ENCODE measurements at places on chromosomes 4 and X.

GRCh38 chr4:41718907-41719306 is 29.6 kb downstream of the PHOX2B start:
- DNase-seq, result no peak

DNA sequence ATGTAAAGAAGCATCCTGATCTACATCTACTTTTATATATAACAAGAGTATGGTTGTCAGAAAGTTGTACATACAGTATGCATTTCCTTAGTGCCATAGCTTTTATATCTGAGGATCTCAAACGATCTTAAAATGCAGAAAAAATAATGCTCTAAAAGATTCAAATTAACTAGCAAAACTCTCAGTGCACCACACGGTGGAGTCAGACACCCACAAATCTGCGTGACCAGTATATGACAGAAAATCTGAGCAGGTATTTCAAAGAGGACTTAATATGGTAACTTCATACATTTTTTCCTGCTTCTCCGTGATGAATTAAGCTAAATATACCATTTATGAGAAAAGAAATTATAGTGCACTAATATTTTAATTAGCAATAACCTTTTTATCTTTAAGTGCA is 803.0 kb downstream of the DMD start:
- no peak for DNase-seq

DNA sequence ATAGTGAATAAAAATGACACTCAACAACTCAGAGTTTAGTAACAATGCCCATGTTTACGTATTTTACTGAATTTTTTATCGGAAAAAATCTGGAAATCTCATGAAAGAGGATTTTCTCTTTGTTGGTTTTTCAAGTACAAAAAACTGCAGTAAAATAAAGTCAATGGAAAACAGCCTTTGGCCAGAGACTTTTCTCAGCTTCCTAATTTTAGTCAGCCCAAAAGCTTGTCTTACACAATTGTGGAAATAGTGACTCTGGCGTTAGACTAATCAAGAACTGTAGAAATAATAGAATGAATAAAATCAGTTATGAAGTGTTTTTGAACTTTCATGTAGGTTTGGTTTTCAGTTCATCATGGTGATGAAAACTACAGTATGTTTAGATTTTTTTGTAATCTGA is 234.7 kb downstream of the DKK2 start:
- DNase-seq, result no peak

- no peak for DNase-seq
Observed at GRCh38 chr4:1207157-1207470, 34.7 kb upstream of the SPON2 start.

GRCh38 chr4:15110120-15110571 is 107.9 kb downstream of the CPEB2 start:
- no peak for DNase-seq

- no peak for DNase-seq
Observed at GRCh38 chrX:140475025-140475424, 29.8 kb downstream of the SOX3 start.

- no peak for DNase-seq
Observed at GRCh38 chr4:108854786-108855185, 91.9 kb upstream of the ETNPPL start.

DNA sequence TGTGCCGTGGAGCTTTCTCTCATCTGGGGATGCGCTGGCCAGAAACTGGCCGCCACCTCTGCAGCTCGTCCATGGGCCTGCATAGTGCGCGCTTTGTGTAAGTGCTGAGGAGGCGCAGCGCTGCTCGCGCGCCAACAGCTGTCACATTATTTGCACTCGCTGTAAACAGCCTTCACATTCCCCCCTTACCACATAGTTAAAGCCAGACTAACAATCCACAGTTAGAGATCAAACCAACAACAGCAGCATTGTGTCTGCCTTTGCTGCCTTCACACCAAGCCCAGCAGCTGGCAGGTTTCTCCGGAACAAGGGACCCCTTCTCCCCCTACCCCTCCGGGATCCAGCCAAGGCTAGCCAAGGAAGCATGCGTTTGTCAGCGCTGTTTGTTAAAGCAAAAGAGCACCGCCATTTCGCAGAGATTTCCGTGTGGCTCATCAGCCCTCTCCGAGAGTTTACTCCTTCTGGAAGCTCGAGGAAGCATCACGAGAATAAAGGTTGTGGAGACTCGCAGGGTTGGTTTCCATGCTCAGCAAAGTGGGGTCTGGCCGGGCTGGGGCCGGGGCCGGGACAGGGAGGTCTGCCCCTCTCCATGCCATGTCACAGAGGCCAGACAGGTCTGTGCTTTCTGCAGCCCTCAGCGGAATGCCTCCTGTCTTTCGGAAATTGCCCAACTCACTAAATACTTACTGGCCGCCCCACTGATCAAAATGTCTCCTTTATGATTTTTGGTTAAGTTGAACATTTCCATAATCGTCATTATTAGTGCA is 11.0 kb downstream of the BCOR start:
- DNase-seq, result peak; percentile 36

DNA sequence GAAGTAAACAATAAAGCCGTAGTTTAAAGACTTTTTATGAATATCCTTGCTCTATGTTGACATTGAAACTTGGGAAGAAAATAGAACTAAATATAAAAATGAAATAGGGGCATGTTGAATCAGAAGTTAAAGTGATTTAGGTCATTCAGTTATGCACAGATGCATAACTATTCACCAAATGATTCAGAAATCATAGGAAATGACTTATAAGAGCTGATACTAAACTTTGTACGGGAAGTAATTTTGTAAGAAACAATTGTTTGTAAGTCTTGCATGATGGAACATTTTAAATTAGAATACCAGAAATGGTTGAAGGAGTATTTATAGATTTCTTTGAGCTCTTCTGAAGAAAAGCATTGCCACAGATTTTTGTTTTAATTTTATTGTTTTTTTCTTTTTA is 246.5 kb downstream of the CPE start:
- DNase-seq, result no peak

- DNase-seq, result no peak
Observed at GRCh38 chr4:109967798-109968520, 55.3 kb downstream of the EGF start.

- no peak for DNase-seq
Observed at GRCh38 chrX:14015941-14016340, 13.8 kb downstream of the GEMIN8 start.

- no peak for DNase-seq
Observed at GRCh38 chr4:69835766-69836165, 24.2 kb downstream of the SULT1E1 start.

- DNase-seq, result no peak
Observed at GRCh38 chr4:109072595-109072994, 229.9 kb downstream of the COL25A1 start.

- DNase-seq, result no peak
Observed at GRCh38 chr4:90095000-90095399, 32.2 kb upstream of the CCSER1 start.

- no peak for DNase-seq
Observed at GRCh38 chr4:16674082-16674481, 224.4 kb downstream of the LDB2 start.

DNA sequence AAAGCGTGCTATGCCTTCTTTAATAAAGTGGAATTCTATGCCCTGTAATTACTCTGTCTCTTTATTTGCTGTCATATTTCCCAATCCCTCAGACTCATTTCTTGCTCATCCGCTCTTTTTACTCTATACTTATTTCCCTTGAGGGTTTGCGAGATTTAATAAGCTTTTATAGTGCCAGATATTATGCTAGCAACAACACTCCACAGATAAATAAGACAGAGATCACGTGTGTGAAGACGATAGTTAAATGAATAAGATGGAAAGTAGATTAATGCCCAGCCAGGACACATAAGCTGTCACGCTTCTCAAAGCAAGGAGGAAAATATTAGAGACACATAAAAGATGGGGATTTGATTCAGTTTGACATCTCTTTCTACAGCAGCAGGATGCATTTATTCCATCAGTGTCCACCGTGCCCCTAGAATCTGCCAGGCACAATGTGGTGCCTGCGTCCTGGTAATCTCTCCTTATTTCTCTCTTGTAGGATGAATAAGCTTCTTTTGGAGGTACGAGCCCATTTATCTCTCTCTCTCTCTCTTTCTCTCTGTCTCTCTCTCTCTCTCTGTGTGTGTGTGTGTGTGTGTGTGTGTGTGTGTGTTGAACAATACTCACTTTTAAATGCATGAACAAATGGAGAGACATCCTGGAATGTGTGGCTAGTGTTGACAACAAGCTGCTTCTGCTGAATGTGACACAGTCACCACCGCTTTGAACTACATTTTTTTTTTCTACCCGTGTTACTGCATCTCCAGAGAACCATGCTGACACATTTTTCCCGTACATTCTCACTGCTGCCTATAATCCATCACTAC is 48.2 kb downstream of the TMEM156 start:
- DNase-seq, result no peak

- DNase-seq, result no peak
Observed at GRCh38 chrX:131874300-131874699, 148.8 kb upstream of the STK26 start.

DNA sequence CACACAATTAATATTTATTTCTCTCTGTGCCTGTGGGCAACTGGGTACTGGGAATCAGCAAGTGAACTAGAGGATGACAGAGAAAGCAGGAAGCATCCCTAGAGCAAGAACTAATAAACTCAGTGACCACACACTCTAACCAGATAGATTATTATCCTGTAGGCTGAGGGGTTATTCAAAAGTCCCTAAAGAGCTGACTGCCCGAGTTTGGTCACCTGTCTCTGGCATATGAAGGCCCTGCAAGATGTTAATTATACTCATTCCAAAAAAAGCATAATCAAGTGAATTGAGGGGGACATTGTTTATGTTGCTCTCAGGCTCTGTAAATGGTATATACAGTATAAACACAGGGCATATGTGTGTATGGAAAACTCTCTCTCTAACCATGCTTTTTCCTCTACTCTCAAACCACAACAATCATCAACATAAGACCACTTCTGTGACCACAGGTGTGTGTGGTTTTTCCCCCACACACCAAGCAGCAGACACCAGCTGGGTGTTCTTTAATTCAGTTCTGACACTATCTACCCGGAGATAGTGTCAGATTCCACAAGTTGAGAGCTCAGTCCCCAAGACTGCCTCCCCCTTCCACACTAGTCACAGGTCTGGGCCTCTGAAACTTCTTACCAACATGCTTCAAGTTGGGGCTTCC is 6.2 kb upstream of the HPSE start:
- no peak for DNase-seq

GRCh38 chrX:130091980-130092522 is 18.2 kb downstream of the ELF4 start:
- DNase-seq, result no peak

DNA sequence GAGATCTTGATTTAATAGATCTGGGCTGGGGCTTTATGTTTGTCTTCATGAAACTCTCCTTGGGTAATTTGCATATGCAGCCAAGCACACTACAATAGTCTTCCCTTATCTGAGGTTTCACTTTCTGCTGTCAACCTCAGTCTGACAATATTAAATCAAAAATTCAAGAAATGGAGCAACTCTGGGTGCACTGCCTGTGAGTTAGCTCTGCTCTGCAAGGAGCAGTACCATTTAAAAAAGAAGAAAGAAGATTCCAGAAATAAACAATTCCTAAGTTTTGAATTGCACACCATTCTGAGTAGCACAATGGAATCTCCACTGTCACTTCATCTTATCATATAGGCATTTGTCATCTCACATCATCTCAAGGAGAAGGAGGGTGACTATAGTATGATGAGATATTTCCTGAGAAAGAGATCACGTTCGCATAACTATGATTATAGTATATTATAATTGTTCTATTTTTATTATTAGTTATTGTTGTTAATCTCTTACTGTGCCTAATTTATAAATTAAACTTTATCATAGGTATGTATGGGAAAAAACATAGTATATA is 9.4 kb downstream of the FNIP2 start:
- no peak for DNase-seq

DNA sequence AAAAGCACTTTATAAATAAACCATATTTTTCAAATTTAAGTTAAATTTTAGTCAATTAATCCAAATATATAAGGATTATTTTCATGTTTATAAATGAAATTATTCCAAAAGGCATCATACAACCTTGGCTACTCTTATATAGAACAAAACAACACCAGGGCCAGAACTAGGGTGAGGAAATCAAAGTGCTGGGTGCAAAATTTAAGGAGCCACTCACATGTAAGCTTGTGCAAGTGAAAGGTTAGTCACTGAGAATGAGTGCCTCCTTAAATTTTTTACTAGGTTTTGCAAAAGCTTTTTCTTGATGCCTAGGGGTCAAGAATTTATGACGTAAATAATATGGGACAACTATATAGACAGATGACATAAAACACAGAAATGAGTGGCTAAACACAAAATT is 83.4 kb upstream of the COX18 start:
- no peak for DNase-seq

DNA sequence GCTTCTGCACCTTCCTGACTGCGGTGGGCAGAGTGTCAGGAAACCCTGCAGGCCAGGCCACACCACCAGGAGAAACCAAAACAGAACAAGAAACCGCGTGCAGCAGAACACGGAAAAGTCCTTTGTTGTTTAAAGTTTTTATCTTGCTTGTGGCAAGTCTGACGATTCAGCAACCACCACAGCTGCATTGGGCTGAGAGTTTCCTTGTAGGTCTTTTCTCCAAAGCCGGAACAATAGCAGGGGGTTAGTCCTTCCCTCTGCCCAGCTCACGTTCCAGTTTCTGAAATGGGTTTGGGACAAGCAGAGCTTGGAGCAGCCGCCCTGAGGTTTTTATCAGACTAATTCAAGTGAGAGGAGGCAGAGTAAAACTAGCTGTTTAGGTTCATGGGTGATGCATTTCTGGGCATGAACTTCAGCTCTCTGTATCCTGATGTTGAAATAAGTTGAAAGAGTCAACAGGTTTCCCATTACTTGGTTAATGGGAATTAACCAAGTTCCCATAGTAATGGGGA is 216.9 kb downstream of the PTTG2 start:
- no peak for DNase-seq

- DNase-seq, result no peak
Observed at GRCh38 chr4:30667919-30668318, 52.2 kb upstream of the PCDH7 start.

DNA sequence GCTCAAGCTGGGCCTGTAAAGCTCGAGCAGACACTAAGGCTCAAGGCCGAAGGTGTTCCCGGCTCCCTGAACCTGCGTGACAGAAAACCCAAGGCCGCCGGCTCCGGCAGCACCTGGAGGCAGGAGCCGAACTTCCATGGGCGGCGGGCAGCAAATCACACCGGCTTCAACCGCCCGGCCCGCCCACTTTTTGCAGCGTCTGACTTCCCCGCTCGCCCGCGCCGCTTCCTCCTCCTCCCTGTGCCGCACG is 940 bp upstream of the NSD2 start:
- DNase-seq, result peak; percentile 47

DNA sequence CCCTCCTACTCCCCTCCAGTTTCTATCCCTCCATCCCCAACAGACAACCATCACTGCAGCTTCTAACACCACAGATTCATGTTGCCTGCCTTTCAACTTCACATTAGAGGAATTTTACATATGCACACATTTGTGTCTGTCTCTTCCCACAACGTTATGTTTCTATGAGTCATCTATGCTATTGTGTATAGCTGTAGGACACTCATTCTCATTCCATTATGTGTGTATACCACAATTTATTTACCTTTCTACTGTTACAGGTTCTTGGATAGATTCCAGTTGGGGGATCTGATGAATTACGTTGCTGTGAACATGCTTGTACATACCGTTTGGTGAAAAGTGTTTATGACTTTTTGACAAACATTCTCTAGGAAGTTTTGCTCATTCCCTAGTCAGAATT is 58.8 kb upstream of the TRPC3 start:
- DNase-seq, result no peak

- DNase-seq, result no peak
Observed at GRCh38 chrX:36856849-36857248, 151.3 kb upstream of the FAM47C start.

Data from NCI-H1694 (cell line).